ENCODE measurements at places on chromosomes 5 and 9.

DNA sequence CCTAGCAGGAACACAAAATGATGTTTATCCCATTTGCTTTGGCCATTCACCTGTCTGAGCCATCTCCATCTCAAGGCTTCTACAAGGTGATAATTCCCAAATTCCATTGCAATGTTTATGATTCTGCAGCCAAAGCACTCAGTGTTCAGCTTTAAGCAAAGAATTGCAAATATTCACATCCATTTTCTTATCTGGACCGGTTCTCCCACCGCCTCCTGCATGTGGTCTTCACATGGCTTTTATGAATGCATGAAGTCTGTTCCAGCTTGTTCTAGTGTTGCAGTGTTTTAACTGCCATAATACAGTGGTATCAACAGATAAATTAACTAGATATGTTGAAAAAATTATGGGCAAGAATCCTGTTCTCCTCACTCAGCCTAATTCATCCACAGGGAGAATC, 443.0 kb upstream of the KLF4 start:
- DNase-seq: no peak

DNA sequence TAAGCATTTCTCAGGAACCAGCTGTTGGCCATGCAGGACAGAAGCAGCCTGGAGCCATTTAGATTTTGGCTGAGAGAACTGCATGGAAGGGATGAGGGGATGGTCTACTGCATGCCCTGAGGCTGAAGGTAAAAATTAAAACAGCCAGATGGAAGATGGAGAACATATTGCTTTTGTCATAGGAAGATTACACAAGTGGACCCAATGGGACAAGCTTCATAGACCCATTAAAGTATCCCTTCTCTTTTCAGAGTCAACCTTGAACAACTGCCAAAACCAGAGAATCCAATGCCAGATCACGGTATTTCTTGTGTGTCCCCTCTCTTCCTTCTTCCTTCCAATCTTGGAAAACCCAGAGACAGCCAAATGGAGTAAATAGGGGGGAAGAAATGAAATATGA, 253.4 kb downstream of the NR2F1-AS1 start:
- DNase-seq: no peak

DNA sequence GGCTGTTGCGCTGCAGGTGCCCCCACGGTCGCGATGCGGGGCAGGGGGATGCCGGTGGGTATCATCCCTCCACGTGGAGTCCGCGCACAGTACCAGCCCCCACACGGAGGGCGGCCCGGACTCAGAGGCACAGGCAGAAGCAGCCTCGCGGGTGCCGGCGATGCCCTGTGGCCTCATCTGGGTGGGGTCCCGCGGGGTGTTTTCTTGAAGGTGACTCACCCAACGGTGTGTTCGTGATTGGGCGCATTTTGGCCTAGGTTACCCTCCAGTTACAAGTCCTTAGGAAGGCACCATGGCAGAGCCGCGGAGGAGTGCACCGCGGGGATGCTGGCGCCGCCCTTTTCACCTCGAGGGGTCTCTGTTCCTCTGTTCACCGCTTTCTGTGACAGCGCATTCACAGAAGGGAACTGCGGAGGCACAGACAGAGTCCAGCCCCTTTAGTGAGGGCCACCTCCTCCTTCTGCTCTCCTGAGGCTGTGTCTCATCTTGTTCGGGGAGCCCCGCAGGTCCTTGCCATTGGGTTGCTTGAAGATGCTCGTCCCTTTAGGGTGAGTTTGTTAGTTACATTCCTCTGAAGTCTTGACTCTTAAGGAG, 21.6 kb upstream of the EXOC3 start:
- no peak for DNase-seq

DNA sequence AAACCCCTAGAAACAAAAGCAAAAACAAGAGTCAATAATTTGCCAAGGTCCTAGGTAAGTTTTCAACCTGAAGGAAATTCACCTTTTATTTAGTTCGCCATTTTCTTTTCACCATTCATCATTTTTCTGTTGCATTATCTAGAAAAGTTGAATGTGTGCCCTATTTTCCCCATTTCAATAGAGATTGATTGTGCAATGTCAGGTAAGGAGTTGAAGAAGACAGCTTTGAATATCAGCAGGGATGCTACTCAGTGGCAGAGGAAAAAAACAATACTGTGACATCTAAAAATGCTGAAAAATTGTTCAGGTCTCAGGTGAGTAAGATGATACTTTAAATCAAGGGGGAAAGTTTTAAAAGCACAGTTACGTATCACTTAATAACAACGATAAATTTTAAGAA, 813.7 kb downstream of the DTWD2 start:
- DNase-seq: no peak

GRCh38 chr5:139949710-139950109, 93.4 kb downstream of the NRG2 start:
- no peak for DNase-seq

DNA sequence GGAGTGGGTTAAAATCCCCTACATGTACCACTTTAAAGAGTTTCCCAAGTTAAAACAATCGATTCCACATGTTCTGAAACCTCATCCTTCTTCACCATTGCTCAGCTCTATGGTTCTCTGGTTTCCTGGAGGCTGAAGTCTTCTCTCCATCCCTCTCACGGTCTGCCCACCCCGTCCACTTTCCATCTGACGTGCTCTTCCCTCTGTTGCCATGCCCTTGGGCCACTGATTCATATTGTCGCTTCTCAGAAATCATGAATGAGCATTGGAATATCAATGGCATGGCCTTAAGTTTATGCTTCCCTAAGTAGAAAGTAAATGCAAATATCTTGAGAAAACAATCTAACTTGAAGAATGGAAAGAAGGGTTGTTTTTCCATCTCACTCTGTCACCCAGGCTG, 30.9 kb downstream of the GDNF start:
- DNase-seq: no peak

GRCh38 chr9:135343837-135344522, 135.6 kb upstream of the PPP1R26 start:
- DNase-seq: no peak

DNA sequence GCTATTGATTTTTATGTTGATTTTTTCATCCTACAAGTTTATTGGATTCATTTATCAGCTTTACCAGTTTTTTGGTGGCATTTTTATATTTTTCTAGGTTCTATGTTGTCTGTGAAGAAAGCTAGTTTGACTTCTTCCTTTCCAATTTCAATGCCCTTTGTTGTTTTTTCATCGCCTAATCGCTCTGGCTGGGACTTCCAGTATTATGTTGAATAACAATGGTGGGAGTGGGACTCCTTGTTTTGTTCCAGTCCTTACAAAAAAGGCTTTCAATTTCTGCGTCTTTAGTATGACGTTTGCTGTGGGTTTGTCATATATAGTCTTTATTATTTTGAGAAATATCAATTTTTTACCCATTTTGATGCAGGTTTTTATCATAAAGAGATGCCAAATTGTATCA, 175.6 kb upstream of the CCNH start:
- no peak for DNase-seq

GRCh38 chr9:111525056-111525977, at the start of gene ZNF483:
Gene ZNF483 (plus strand): TSS chr9:111525179. CDS start chr9:111527396, 2,217 bp downstream.
- peak; percentile 61 for DNase-seq

- no peak for DNase-seq
Measured at GRCh38 chr5:26009742-26010141, 1028.6 kb downstream of the CDH9 start.

GRCh38 chr9:108182950-108183381, 672.8 kb downstream of the ACTL7B start:
- DNase-seq: no peak

- no peak for DNase-seq
Measured at GRCh38 chr5:58718269-58718978, 135.5 kb downstream of the RAB3C start.

DNA sequence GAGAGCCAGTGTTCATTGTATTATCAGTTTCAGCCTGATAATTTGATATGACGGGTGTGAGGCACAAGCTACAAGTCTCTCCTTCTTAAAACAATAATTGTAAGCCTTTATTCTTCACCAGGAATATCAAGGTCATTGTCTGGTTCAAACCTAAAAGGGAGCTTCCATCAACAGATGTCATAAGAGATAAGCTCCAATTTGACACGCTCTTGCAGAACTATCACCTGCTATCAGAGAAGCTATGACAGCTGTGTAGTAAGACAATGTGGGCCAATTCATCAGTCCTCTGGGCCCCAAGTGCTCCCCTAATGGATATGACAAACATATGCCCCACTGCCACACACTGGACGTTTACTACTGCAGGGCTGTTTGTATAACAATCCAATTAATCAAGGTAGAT, 1010.2 kb upstream of the DMAC1 start:
- no peak for DNase-seq

DNA sequence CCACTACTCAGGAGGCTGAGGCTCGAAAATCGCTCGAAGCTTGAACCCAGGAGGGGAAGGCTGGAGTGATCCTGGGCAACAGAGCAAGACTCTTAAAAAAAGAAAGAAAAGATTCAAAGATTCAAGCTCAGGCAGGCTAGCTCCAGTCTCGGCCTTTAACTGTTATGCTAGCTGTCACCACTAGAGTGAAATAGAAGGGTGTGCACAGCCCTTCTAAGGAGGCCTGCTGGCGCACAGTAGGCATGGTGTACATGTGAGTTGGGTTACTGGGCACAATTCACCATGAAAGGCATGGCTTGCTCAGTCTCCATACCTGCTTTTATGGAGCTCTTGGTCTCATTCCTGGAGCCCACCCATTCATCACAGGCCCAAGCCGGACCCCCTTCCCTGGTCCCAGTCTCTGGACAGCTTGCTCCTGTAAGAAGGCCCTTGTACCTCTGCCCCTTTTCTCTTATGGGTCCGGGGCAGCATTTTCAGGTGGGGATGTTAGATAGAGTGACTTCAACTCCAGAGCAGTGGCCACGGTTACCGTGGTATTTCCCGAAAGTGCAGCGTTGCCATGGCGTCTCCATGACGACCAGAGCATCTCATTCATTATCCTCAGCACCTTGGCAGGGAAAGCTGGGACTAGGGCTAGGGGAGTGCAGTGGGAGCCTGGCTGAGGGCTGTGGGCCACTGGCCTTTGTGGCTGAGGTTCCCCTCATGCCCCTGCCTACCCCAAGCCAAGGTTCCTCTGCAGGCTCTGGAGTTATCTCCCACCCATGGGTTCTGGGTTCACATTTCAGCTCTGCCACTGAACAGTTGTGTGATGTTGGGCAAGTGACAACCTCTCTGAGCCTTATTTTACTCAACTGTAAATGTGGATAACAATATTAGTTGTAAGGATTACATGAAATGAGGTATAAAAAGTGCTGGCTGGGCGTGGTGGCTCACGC, 5.7 kb downstream of the NDST1 start:
- no peak for DNase-seq

- DNase-seq: no peak
Measured at GRCh38 chr5:72305194-72306142, 14.6 kb downstream of the MRPS27 start.

DNA sequence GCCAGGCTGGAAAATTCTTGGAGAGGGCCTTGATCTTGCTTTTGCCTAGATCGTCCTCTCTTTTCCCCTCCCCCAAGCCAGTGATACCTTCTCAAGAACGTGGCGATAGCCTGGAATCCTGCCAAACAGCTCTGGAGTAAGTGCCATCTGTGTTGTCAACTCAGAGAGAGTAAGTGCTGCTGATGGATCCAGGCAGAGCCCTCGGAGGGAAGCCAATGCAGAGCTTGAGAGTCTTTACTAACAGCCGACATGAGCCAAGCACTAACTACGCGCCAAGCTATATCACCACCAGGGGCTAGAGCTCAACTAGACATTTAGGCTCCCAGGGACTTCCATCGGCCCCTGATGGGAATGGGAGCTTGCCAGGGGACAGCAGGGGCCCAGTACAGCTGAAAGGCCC, 17.6 kb downstream of the RAPGEF1 start:
- DNase-seq: no peak

GRCh38 chr5:130795037-130795436, 370.0 kb downstream of the HINT1 start:
- DNase-seq: no peak

DNA sequence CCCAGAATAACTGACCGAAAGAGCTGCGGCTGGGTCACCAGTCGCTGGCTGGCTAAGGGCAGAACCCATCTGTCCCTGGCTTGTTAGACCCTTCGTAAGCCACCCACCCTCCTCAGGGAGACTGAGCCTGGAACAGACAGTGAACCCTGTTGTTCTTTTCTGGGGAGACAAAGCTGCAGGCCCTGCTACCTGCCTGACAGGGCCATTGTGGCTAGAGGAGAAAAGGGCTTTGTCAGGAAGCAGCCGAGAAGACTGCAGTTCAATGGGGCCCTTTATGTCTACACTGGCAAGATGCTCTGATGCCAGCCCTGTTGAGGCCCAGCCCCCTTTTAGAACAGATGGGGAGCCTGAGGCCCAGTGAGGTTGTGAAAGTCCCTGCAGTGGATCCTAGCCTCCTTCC, 3.7 kb upstream of the NIPAL4 start:
- no peak for DNase-seq

- peak; percentile 52 for DNase-seq
Measured at GRCh38 chr9:129624168-129624759, 1.7 kb upstream of the NTMT1 start.

- DNase-seq: no peak
Measured at GRCh38 chr5:107469485-107470294, 201.0 kb downstream of the EFNA5 start.

DNA sequence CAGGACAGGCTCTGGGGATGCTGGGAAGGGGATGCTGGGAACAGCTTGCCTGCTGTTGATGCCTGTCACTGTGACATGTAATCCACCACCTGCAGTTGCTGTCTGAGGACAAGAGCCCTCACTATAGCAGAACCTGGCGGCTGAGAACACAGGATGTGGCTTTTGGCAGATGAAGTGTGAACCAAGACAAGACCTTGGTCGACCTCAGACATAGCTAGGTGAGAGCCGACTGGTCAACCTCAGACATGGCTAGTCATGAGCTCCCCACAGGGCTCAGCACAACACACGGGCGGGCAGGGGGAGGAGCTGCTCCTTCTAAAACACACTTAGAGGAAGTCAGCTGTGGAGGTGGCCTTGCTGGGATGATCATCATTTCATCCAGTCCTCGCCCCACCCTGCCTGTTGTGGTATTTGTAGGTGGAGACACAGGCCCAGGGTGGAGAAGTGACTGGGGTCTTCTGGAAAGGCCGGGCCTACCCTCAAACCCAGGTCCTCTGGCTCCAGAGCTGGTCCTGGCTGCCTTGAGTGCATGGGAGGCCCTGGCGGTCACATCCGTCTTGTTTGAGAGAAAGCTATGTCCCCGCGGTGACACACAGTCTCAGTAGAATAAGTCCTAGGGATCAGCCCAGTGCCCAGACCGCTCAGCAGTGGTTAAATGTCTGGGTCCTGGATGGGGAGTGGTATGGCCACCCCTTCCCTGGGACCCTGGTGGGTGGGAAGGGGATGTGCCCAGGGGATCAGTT, 6.1 kb downstream of the SUSD3 start:
- DNase-seq: peak; percentile 73

DNA sequence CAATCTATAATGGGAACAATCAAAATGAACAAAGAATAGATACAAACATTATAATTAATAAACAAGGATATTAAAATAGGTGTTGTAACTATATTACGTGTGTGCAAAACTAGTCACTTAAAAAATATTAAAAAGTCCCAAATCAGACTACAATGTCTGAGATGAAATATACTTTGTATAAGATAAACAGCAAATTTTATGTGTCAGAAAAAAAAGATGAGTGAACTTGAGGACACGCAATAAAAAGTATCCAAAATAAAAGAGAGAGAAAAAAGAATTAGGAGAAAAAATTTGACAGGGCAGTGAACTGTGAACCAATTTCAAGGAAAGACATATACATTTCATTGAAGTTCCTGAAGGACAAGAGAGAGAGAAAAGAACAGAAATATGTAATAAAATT, 37.0 kb downstream of the AGTPBP1 start:
- DNase-seq: no peak

All from activated CD8-positive, alpha-beta memory T cell treated with anti-CD3 and anti-CD28 coated beads for 1 hour (primary cell).